ENCODE measurements at places on chromosomes 4 and X.

- no peak for DNase-seq
These were observed 2.6 kb downstream of the COX18 start for GRCh38 chr4:73066928-73067327.

- DNase-seq: no peak
These were observed 703.5 kb upstream of the PABPC4L start for GRCh38 chr4:134905061-134905460.

DNA sequence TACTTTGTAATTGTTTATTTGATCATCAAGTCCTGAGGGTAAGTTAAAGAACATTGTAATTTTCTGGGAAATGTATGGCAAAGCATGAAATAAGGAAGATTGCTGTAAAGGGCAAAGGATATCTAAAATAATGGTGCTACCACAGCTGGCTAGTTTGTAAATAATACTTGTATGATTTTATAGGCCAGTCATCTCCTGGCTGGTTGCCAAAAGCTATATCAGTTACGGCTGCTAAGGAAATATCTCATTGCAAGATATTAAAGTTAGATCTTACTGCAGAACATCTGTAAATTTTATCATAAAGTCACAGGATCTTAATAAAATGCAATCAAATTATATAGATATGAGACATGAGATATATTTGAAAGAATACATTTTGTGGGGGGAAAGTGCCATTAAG, 150.8 kb upstream of the CXCL13 start:
- peak; percentile 12 for DNase-seq

GRCh38 chr4:85740431-85740861, 265.5 kb downstream of the ARHGAP24 start:
- no peak for DNase-seq

GRCh38 chr4:140080883-140081282, 73.1 kb downstream of the MAML3 start:
- no peak for DNase-seq

GRCh38 chrX:104288961-104289360, 34.2 kb upstream of the ESX1 start:
- DNase-seq: no peak

DNA sequence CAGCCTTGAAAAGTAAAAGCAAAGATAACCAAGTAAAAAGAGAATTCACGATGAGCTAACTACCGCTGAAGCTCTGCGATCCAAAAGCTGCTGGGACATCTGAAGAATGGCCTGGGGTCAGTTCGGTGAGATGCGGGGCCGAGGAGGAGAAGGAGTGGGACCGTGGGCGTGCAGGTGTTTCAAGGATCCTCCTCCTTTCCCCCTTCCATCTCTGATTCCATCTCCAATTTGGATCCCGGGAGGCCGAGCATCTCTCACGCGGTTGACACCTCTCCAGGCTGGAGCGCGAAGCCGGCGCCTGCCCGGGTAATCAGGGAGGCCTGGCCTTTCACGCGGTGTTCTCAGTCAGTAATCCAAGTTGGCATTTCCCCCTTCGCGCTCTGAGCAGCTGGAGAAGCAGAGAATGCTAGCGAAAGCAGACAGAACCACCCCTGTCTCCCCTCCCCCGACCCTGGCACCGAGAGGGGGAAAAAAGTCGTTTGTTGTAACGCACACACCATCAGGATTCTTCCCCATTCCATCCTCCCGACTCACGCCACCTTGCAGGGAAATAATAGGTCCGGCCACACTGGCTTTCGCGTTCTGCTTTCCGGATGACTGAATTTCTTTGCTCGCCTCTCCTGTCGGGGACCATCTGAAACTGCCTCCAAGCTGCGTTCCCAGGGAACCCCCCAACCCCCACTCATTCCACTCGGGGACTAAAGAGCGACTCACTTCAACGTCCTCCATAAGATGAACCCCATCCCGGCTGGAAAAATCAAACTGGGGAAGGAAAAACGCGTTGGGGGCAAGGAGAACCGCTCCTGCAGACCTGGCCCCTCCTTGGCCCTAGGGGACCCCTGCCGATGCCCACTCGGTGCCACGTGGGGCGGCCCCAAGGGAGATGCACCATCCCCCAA, 6.5 kb downstream of the NEUROG2 start:
- DNase-seq: no peak

DNA sequence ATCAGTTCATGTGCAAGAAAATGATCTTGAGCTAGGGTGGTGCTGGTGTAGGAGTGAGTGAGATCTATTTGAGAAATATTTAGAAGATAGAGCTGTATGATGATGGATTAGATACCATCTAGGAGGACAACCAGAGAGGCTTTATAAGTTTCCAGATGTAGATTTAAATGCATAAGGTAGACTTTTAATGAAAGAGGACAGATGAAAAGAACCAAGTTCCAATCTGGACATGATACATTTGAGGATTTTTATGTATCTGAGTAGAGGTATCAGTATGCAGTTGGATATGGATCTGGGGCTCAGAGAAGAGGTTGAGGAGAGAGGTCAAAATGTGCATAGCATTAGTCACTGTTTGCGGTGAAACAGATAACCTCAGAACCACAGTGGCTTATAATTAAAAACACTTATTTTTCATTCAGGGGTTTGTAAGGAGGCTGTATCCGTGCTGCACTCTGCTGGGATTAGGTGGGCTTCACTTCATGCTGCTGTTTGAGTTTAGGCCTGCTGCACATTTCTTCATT, 348.7 kb downstream of the BMPR1B start:
- DNase-seq: no peak

GRCh38 chr4:113784497-113785250, 23.1 kb upstream of the CAMK2D start:
- no peak for DNase-seq

- no peak for DNase-seq
These were observed 105.3 kb upstream of the NKX1-1 start for GRCh38 chr4:1511441-1512041.

DNA sequence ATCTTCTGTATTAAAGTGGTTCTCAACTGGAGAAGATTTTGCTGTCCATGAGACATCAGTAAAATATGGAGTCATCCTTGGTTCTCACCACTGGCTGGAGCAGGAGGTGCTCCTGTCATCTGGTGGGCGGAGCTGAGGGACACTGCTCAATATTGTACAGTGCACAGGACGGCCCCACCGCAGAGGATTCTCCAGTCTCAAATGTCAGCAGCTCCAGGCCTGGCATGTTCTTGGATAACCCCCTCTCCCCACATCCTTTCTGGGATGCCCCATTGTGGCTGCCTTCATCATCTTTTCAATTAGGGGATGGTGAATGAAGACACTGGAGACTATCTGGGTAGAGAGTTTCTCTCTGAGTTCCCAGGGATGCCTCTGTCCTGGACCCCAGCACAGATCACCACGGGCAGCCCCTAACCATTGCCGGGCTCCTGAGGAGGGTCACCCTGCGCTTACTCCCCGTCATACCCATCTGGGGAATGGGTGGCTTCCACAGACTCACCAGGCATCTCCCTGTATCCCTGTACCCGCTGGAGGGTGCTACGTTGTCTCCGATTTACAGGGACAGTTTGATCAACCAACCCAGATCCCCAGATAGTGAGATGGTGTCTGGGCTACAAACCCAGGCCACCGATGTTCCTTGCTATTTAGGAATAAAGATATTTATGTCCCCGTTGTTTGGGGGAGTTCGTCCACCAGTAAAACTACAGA, 21.9 kb upstream of the P2RY8 start:
- DNase-seq: no peak

- DNase-seq: no peak
These were observed 428 bp downstream of the ADAD1 start for GRCh38 chr4:122379239-122379638.

DNA sequence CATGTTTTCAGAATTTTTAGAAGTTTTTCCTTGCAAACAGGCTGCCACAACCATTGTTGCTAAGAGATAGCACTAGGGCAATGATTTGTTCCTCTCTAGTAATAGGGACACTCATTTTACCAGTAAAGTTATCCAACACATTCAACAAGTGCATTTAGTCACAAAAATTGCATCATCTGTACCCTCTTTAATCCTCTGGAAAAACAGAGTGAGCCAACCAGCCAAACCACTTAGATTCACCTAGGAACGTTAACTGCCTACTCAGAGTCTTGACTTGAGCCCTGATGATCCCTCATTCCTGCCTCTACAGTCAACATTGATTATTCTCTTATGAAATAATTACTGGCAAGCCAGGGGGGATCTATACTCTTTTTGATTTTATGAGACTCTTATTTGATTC, 17.0 kb upstream of the ADGRA3 start:
- DNase-seq: no peak

DNA sequence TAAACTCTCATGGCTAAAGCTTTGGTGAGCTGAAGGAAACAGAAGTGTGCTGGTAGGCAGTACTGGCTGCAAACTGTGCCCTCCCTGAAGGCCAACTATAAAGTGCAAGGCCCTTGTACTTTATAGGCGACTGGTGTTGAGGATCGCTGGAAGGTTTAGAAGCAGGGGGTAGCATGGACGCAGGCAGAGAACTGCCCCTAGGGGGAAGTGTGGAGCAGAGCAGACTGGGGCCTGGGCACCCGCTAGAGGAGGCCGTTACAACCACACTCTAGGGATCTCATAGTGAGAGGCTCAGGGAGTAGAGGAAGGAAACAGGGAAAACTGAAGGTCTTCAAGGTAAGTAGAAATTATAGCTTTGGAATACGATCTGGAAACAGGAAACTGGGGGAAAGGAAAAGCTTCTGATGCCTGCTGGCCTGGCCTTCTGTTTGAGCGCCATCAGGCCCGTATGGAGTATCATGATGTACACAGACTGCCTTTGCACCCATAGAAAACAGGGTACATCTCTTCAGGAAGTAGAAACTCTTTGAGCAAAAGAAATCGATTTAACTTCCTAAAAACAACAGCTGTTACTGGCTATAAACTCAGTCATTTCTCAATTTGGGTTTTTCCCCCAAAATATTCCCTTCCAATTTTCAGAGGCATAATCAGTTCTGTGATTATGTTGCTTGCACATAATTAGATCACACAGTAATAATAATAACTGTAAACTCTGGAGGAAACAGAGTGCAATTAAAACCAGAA, 23.9 kb upstream of the TMSB4X start:
- DNase-seq: no peak

GRCh38 chr4:184317234-184317918, 99.7 kb upstream of the ENPP6 start:
- DNase-seq: no peak

- DNase-seq: no peak
These were observed 127.0 kb upstream of the GATB start for GRCh38 chr4:151887816-151888180.

GRCh38 chr4:3871881-3872833, 106.0 kb downstream of the ADRA2C start:
- DNase-seq: no peak

DNA sequence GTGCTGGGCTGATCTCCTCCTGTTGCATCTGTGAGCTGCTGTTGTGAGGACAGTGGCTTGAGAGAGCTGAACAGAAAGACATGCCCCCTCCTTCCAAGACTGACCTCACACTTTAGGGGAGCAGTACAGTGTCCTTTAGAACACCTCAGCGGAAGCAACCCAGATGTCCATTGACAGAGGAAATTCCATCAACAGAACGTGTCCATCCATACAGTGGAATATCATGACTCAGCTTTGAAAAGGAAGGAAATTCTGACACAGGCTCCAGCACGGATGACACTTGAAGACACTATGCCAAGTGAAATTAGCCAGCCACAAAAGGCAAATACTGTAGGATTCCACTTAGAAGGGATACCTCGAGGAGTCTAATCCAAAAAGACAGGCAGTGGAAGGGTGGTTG, 103.5 kb downstream of the GPR143 start:
- no peak for DNase-seq

DNA sequence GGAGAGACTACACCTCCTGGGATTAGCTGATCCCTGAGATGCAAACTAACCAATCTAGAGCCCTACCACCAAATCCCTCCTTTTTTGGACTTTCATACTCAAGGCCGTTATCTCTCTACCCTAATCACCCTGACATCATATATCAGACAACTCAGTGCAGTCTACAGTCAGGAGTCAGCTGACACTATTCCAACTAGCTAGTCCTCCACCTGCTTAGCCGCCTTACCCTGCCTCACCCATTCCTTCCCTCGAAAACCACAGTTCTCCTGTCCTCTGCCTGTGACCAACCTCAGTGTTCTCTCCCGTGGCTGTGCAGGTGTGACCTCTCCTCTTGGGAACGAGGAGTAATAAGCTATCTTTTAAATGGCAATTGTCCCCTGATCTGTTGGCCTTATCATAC, 1.8 kb upstream of the PPEF2 start:
- DNase-seq: no peak

GRCh38 chr4:184538023-184538599, 63.8 kb upstream of the IRF2 start:
- DNase-seq: peak; percentile 53

DNA sequence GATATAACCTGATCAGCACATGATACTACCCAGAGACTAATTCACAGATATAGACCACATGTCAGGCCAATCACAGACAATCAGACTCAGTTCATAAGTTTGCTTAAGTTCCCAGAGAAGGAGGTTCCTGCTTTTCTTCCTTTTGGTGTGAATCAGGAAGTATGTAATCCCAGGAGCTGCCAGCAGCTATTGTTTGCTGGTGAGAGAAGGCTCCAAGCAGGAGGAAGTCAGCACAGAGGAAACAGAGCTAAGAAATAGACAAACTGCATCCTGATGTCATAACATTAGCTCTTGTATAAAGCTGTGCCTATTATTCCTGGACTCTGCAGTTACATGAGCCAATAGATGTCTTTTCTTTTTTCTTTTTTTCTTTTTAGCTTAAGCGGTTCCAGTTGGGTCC, 50.9 kb downstream of the UCHL1 start:
- DNase-seq: no peak

DNA sequence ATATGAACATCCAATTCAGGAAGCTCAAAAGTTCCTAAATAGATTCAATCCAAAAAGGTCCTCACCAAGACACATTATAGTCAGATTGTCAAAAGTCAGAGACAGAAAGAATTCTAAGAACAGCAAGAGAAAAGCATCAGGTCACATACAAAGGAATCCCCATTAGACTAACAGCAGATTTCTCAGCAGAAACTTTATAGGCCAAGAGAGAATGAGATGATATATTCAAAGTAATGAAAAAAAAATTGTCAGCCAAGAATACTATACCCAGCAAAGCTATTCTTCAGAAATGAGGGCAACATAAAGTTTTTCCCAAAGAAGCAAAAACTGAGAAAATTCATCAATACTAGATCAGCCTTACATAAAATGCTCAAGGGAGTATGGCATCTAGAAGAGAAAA, 106.6 kb upstream of the SH3RF1 start:
- no peak for DNase-seq

- no peak for DNase-seq
These were observed 8.8 kb upstream of the NKX1-1 start for GRCh38 chr4:1414831-1415680.

- no peak for DNase-seq
These were observed 420.4 kb downstream of the GBA3 start for GRCh38 chr4:23113104-23113503.

DNA sequence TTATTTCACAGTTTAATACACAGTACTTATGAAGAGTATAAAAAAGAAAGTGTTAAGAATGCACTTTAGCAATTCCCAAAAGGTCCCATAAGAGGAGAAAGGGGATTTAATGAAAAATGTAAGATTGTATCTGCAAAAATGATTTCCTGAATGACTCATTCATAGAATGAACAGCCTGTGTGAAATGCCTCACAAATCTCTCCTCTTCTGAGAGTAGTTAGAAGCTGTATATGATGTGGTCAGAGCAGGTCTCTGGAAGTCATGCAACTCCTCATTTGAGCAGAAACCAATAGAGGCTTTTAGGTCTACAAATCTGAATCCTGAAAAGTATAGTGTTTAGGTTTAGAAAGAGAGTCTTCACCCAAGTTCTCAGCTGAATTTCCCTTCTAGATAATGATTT, 381.3 kb upstream of the INTU start:
- no peak for DNase-seq
